T47D (cell line): ENCODE measurements at places on chromosomes 12 and 14.

- DNase-seq: no peak
These were observed 123.4 kb upstream of the CPSF6 start for GRCh38 chr12:69115951-69116350.

DNA sequence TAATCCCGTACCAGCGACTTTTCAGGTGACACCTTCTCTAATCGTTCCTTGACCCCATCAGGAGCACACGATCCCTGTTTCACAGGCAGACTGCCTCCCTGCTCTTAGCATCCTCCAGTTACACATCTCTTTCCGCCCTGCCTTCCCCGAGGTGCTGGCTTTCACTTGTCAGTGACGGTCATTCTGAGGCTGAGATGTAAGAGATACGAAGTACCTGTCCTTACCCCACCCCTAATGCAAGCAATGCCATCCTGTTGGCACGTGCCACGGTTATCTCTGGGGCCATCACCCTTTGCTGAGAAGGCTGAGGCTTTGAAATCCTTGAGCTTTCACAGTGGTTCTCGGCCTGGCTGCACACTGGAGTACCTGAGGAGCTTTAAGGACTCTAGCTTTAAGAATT, 24.4 kb downstream of the B4GALNT3 start:
- DNase-seq: peak; percentile 48

DNA sequence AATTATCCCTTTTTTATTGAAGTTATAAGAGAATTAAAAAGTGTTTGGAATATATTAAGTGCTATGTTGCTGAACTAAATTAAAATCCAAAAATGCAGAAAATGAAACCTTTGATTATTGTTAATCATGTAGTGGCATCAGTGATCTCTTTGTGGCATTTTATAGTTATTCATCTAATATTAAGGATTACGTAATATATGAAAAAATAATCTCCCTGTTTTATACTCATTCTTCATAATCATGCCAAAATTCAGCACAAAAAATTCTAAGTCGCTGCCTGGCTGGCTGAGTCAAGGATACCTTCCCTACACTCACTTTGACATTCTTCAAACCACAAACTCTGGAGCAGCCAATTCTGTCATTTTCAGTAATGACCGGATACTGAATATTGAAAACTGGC, 63.7 kb downstream of the ARL1 start:
- DNase-seq: no peak

DNA sequence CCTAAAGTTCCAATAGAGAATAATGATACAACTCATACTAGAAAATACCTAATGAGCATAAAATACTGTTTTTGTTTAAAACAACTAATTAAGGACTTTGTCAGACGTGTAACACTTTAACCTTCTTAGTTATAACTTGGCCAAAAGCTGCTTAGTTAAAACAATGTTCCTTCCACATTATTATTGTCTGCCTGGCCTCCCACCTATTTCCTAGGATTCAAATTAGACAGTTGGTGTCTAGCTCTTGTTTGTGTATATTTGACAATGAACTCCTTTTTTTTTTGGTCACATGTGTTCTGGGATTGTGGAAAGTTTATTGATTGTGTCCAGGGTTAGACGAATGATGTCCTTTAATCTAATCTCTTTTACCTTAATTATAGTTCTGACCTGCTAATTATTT, 67.6 kb upstream of the PSMA6 start:
- no peak for DNase-seq

GRCh38 chr14:76407449-76408150, 31.7 kb downstream of the ESRRB start:
- DNase-seq: no peak

DNA sequence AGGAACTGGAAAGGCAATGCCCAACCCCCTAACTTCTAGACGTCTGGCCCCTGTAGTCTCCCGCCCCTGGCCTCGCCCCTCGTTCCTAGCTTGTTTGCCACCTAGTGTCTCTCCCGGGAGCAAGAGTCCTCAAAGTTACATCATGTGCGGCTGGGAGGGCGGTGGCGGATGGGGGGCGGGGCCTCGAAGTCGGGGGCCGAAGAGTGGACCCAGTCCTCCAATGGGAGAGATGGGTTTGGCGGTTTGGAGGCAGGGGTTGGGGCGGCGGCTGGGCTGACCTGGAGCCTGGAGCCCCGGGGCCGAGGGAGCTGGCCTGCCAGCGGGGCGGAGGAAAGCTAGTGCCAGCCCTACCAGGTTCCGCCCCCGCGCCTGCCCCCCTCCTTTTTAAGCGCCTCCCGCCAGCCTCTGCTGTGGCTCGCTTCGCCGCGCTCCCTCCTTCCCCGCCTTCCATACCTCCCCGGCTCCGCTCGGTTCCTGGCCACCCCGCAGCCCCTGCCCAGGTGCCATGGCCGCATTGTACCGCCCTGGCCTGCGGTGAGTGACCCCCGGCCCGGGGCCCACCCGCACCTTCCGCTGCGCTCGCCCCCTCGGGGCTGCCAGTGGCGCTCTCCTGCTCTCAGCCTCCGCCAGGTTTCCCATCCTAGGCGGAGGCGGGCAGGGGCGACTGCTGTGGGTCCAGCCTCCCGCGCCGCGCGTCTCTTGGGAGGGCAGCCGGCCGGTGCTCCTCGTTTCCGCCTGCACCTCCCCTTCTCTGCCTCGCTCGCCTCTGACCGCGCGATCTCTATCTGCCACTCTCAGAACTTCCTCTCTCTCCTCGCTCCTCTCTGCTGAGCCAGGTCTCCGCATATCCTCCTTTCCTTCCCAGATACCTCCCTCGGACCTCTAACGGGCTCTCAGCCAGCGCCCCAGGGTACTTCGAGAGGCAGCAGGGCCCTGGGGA, at the start of gene PCK2:
Gene PCK2 (plus strand): TSS at position 411 of the 940 bp plus-strand sequence. CDS start 95 bp downstream, at position 506.
- peak; percentile 94 for DNase-seq

- no peak for DNase-seq
These were observed 79.9 kb downstream of the HEATR5A start for GRCh38 chr14:31340297-31341063.

DNA sequence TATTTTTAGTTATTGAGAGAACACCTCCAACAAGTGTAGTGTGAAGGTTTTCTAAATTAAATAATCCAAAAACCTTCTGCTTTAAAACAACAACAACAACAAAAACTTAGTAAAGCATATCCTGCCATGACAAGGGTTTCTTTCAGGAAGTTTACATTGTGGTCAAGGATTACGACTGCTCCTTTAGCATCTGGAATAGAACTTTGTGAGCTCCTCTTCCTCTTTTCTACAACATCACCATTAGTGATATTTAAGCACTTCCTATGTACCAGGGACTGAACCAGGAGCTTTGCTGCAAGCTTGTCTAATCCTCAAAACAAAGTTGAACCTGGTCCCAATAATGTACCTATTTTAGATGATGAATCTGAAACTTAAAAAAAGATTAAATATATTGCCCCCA, 315.4 kb upstream of the KITLG start:
- DNase-seq: no peak

GRCh38 chr14:44029933-44030332, 477.1 kb downstream of the FSCB start:
- no peak for DNase-seq

DNA sequence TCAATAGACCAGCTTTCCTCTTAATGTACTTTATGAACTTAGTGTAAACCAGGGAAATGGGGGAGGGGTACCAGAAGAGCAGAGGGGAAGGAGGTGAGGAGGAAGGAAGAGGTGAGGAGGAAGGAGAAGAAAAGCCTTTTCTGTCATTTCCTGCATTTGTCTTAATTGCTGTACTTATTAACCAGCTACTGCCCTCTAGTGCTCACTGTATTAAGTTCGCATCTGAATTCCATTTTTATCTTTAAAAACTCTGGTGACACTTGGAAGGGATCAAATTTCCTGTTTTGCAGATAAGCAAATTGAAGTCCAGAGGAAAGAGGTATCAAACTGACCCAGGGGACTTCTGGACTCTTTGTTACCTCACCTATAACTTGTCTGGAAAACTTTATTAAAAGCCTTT, 22.2 kb downstream of the MANSC1 start:
- DNase-seq: no peak

DNA sequence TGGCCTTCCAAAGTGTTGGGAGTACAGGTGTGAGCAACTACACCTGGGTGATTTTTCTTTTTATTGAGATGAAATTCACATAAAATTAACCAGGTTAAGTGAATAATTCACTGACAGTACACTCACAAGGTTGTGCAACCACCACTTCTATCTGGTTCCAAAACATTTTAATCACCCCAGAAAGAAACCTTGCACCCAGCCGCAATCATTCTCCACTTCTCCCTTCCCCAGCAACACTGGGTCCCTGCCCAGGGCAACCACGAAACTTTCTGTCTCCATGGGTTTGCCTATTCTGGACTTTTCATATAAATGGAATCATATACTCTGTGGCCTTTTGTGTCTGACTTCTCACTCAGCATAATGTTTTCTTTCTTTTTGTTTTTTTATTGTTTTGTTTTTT, 26.3 kb upstream of the MLXIP start:
- DNase-seq: no peak

DNA sequence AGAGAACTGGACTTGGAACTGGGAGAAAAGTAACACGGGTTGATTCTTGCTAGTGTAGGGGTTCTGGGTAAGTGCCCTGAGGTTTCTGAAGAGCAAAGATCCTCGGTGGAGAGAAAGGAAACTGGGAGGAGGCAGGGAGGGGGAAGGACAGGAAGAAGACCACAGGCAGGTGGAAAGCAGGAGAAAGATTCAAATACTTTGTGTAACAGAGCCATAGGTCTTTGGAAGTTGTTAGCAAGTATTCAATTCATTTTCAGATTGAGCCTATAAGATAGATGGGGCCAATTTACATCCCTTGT, 1.3 kb downstream of the PNP start:
- DNase-seq: no peak

DNA sequence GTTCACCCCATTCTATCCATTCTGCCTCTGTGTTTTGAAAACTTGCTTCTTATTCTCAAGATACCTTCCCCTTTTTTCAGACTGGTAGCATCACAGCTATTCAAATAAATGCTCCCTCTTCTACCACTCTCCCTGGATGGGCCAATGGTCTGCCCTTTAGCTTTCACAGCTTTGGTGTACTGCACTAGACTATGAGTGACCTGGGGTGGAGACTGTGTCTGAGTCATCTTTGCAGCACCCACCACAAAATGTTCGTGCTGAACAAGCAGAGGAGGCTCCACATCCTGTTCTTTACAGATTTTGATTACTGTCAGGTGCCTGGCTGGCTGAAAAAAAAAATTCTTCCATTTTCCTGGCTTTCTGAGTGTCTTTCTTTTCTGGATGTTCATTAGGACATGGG, 1104.1 kb upstream of the TMEM132C start:
- DNase-seq: no peak

DNA sequence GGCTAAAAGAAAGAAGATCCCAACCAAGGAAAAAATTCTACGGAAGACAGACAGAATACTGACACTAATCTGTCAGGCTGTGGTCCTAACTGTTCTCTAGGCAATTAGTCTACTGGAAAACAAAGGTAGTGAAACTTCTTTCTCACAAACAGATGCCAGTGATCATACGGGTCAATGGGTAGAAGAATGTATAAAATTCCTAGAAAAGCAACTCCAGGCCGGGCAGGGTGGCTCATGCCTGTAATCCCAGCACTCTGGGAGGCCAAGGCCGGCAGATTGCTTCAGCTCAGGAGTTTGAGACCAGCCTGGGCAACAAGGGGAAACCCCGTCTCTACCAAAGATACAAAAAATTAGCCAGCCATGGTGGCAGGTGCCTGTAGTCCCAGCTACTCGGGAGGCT, 64.8 kb downstream of the HECTD4 start:
- no peak for DNase-seq

DNA sequence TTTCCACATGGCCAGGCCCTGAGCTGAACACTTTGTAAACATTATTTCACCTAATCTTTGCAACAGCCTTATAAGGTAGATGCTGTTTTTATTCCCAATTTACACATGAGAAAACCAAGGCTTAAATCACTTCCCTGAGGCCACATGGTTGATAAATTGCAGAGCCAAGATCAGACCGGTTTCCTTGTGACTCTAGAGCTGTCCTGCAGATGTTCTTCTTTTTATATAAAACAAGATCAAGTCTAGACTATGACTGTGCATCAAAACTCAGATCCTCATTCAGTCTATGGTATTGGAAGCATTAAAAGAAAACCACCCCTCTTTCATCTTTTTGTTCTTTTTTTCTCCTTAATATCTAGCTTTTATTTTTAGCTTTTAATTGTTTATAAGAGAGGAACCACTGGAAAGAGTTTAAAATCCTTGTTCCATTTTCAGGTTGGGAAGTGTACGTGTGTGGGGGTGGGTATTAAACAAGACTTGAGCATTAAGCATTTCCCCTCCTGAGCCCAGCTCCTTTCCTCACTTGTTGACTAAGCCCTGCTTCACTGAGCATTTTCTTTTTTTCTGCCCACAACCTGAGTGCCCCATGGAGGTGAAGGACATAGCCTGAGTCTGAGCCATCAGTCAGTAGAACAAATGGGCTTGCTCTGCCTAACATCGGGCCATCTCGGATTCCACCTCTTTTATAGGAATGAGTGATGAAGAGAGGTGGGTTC, 45.4 kb downstream of the GPATCH2L start:
- no peak for DNase-seq

DNA sequence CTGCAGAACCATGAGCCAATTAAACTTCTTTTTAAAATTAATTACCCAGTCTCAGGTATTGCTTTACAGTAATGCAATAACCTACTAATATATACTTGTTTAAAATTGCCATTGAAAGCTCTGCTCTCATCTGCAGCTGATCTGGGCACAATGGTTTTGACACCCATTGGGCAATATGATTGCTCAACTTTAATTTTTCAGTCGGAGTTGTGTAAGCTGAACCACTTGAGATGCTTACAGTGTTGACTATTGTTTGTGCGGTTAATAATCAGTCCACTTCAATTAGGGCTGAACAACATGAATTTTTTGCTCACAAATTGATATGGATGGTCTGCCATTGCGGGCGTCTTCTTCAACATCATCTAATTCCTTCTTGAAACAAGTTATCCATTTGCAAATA, 18.0 kb upstream of the OR4K5 start:
- DNase-seq: no peak

GRCh38 chr14:41604721-41605531, 1.8 kb upstream of the LRFN5 start:
- no peak for DNase-seq

- DNase-seq: no peak
These were observed 202.3 kb downstream of the NELL2 start for GRCh38 chr12:44673811-44674210.

DNA sequence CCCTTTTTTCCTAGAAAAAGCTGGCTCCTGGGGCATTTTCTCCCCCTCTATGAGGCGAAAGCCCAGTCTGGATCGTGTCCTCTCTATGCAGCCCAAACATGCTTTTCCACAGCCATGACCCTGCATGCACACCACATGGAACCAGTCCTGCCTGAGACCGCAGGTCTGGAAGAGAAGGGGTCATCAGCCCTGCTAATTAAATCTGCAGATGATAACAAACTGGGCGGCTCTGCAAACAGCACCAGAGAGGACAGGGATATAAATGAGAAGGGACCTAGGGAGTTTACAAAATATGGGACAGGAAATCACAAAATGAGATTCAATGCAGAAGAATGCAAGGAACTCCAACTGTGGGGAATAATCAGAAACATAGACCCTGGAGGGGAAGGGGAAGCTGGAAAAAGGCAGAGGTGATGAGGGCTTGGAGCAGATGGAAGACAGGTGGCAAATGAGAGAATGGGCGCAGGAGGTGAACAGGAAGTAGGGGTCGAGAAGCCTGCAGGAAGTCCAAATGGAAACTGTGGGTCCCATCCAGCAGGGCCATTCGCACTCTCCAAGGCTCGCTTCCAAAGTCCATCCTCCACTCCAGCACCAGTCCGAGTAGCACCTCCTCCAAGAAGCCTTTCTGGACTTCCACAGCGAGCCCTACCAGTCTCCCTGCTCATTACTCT, 76.3 kb downstream of the ANO2 start:
- DNase-seq: no peak

GRCh38 chr14:50021261-50022031, 94.9 kb downstream of the VCPKMT start:
- no peak for DNase-seq
